ENCODE measurements at places on chromosomes 3 and 15. TPM values are rescaled to one million over a fixed set of nuclear protein-coding genes. Genes with fewer than 3 reads are reported as not detected.

DNA sequence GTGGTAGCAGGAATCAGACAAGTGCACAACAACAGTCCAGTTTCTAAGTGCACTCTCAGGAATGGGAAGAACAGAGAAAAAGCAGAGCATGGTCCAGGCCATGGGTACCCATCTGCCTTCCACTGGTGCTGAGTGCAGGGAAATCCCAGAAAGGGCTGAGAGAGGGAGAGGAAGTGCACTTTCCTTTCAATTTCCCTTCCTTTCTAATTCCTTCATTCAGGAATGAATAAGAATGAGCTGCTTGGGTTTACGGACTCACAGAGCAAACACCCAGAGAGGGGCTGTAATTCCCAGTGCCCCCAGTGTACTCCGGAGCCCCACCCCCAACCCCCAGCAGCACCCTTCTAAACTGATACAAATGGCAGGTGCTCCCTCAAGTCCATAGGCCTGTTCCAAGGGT lies 300.6 kb downstream of the FOXP1 start:
- H3K27me3 ChIP-seq: no peaks in the 10 kb centered on the region
- H3K4me1 ChIP-seq: no peaks in the 10 kb centered on the region
- no peak overlapping the region for H3K4me3 ChIP-seq
- no peak overlapping the region for H3K27ac ChIP-seq
- H3K36me3 ChIP-seq: no peaks in the 10 kb centered on the region

GRCh38 chr3:58719684-58720083 lies 53.1 kb upstream of the FAM3D start:
- H3K27ac ChIP-seq: no peak overlapping the region
- H3K4me3 ChIP-seq: no peak overlapping the region
- no peaks in the 10 kb centered on the region for H3K27me3 ChIP-seq
- peaks cover 29% of the 10 kb centered on the region for H3K4me1 ChIP-seq

DNA sequence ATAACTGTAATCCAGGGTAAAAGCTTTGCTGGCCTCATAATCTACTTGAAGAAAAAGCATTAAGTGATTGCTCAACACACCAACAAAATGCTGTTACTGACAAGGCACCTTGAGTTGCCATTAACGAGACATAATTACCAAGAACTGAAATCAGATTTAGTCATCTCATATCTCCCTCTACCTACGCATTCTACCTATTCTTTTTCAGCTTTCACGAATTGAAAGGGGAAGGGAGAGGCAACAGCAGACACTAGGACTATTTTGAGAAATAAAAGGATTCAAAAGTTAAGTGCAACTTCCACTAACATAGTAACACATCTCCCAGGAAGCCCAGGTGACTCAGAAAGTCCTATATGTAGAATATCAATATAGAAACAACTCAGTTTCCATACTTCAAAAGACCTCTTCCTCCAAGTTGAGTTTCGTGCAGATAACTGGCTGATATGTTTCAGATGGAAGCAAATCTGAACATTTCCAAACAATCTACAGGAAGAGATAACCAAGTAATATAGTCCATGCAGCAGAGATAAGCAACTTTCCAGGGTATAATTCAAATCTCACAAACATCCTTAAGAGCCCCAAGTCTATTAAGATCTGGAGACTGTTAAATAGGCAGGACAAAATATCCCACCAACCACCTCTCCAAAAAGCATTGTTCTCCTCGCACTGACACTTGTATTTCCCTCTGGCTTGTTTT lies 1.9 kb downstream of the OSBPL10 start:
- H3K4me1 ChIP-seq: peaks cover 14% of the 10 kb centered on the region
- no peaks in the 10 kb centered on the region for H3K36me3 ChIP-seq
- no peaks in the 10 kb centered on the region for H3K27me3 ChIP-seq
- no peak for DNase-seq
- no peak overlapping the region for H3K4me3 ChIP-seq

- H3K27ac ChIP-seq: no peak overlapping the region
- no peak for DNase-seq
- peaks cover 20% of the 10 kb centered on the region for H3K4me1 ChIP-seq
Measured at GRCh38 chr15:90141646-90142045, 39.4 kb upstream of the IDH2 start.

GRCh38 chr3:99393961-99394360 lies 244.4 kb upstream of the COL8A1 start:
- no peaks in the 10 kb centered on the region for H3K36me3 ChIP-seq
- no peak overlapping the region for H3K4me3 ChIP-seq
- no peak overlapping the region for H3K27ac ChIP-seq

GRCh38 chr15:28154283-28154682 lies 55.2 kb upstream of the OCA2 start:
- H3K4me3 ChIP-seq: no peak overlapping the region
- no peak overlapping the region for H3K27ac ChIP-seq
- H3K27me3 ChIP-seq: no peaks in the 10 kb centered on the region
- H3K36me3 ChIP-seq: peaks cover 11% of the 10 kb centered on the region
- H3K4me1 ChIP-seq: no peaks in the 10 kb centered on the region

GRCh38 chr3:87949189-87949878 lies 109.5 kb downstream of the CGGBP1 start:
- H3K4me1 ChIP-seq: no peaks in the 10 kb centered on the region
- DNase-seq: no peak
- H3K27ac ChIP-seq: no peak overlapping the region
- H3K36me3 ChIP-seq: no peaks in the 10 kb centered on the region
- H3K27me3 ChIP-seq: no peaks in the 10 kb centered on the region
- no peak overlapping the region for H3K4me3 ChIP-seq

TTC14 gene
- total RNA-seq: 42.8 TPM

GRCh38 chr3:69866988-69867720 lies 127.9 kb downstream of the MITF start:
- peak overlapping the region; percentile 54 for H3K4me3 ChIP-seq
- no peaks in the 10 kb centered on the region for H3K27me3 ChIP-seq
- no peaks in the 10 kb centered on the region for H3K36me3 ChIP-seq
- peaks cover 67% of the 10 kb centered on the region for H3K4me1 ChIP-seq

ZMYND10 gene
- total RNA-seq: not detected

- DNase-seq: no peak
- peaks cover 78% of the 10 kb centered on the region for H3K27me3 ChIP-seq
- H3K4me1 ChIP-seq: peaks cover 51% of the 10 kb centered on the region
- no peak overlapping the region for H3K27ac ChIP-seq
- no peak overlapping the region for H3K4me3 ChIP-seq
- no peaks in the 10 kb centered on the region for H3K36me3 ChIP-seq
Measured at GRCh38 chr3:169666076-169666375, 2.5 kb upstream of the MECOM start.

CKMT1A gene
- not detected for total RNA-seq

TPM1 gene
- 7,718 TPM for total RNA-seq

- no peaks in the 10 kb centered on the region for H3K27me3 ChIP-seq
- DNase-seq: no peak
- H3K4me3 ChIP-seq: no peak overlapping the region
- H3K4me1 ChIP-seq: no peaks in the 10 kb centered on the region
Measured at GRCh38 chr15:61449186-61449702, 220.1 kb upstream of the RORA start.

DNA sequence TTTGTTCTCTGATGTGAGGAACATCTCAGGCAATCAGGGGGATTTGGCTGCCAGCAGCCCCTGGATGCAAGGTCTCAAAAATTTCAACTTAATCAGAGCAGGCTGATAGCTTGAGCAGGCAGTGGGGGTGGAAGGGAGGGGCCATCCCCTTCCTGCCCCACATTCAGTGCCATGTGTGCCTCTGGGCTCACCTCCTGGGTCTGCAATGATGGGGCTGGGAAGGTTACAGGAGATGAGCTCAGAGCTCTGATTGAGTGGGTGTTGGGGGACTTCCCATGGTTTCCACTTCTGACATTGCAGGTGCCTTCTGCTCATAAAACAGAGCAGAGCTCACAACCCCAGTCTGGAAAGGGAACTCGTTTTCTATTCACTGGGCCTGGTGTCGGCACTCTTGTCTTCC lies 37.0 kb downstream of the PARP16 start:
- H3K36me3 ChIP-seq: peaks cover 5% of the 10 kb centered on the region
- no peak overlapping the region for H3K27ac ChIP-seq
- H3K27me3 ChIP-seq: no peaks in the 10 kb centered on the region
- DNase-seq: no peak

PRR20G gene
- total RNA-seq: not detected

STAB1 gene
- 127 TPM for total RNA-seq

JAGN1 gene
- total RNA-seq: 39.8 TPM

SPATA12 gene
- total RNA-seq: 0.13 TPM

SH2D7 gene
- total RNA-seq: not detected

ACAD11 gene
- total RNA-seq: 17.2 TPM

DNA sequence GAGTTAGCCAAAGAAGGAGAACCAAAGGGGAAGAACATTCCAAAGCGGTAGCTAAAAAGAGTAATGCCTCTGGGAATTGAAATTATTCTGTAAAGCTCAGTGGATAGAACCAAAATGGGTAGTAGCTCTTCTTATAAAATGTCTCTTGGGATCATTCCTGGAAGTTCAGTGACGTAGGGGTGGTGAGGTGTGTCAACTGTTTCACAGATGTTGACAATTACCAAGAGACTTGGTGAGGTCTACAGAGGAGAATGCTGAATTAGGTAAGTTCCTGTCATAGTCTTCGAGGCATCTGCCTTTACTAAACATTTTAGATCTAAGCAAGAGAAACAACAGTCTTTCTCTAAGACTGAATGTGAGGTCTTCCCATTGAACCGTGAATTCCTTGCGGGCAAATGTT lies 67.8 kb downstream of the TPRG1 start:
- H3K36me3 ChIP-seq: no peaks in the 10 kb centered on the region
- H3K4me1 ChIP-seq: no peaks in the 10 kb centered on the region

EBLN2 gene
- total RNA-seq: 1.0 TPM

CHRM5 gene
- not detected for total RNA-seq

DNA sequence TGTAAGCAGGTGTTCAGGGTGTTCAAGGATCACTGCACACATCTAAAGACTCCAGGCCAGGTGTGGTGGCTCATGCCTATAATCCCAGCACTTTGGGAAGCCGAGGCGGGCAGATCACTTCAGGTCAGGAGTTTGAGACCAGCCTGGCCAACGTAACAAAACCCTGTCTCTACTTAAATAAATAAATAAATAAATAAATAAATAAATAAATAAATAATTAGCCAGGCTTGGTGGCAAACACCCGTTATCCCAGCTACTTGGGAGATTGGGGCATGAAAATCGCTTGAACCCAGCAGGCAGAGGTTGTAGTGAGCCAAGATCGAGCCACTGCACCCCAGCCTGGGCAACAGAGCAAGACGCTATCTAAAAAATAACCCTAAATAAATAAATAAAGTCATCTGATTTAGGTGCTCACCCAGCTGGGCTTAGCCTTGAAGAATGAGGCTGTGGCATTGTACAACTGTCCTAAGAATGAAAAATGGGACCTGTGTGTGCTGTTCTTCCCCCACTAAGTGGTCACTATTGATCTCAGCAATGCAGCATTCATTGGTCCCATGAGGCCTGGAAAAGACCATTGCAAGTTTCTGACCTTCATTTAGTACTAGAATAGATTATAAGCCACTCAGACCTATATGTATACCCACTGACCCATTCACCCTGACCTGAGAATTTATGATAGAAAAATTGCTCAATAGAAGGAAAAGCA lies 82.8 kb upstream of the ABHD17C start:
- peak; percentile 34 for DNase-seq
- no peaks in the 10 kb centered on the region for H3K27me3 ChIP-seq
- H3K4me3 ChIP-seq: no peak overlapping the region
- H3K4me1 ChIP-seq: peaks cover 24% of the 10 kb centered on the region
- H3K36me3 ChIP-seq: no peaks in the 10 kb centered on the region

KCNAB1 gene
- total RNA-seq: 5.9 TPM

MEX3B gene
- 1.7 TPM for total RNA-seq

GRCh38 chr15:90126022-90126421 lies 23.8 kb upstream of the IDH2 start:
- no peak for DNase-seq
- H3K4me1 ChIP-seq: peaks cover 13% of the 10 kb centered on the region
- no peak overlapping the region for H3K27ac ChIP-seq
- H3K27me3 ChIP-seq: no peaks in the 10 kb centered on the region
- H3K4me3 ChIP-seq: no peak overlapping the region

DNA sequence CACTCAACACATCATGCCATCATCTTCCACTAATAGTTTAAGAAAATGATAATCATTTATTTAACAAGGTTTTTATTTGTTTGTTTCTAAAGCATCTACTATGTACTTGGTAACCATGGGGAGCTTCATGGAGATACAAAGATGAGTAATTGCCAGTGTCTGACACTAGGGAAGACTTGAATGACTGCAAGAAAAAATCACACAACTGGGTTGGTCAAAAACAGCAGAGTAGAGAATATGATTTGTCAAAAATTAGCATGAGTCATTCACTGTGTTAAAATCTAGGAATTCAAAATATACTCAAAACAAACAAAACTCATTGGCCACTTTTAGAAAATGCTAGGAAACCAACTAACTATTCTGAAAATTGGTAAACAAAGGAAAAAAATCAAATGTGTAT lies 6.3 kb downstream of the BNC1 start:
- H3K4me1 ChIP-seq: peaks cover 5% of the 10 kb centered on the region
- H3K4me3 ChIP-seq: no peak overlapping the region
- H3K36me3 ChIP-seq: no peaks in the 10 kb centered on the region
- peak; percentile 10 for DNase-seq
- H3K27me3 ChIP-seq: peaks cover 74% of the 10 kb centered on the region
- no peak overlapping the region for H3K27ac ChIP-seq

DNA sequence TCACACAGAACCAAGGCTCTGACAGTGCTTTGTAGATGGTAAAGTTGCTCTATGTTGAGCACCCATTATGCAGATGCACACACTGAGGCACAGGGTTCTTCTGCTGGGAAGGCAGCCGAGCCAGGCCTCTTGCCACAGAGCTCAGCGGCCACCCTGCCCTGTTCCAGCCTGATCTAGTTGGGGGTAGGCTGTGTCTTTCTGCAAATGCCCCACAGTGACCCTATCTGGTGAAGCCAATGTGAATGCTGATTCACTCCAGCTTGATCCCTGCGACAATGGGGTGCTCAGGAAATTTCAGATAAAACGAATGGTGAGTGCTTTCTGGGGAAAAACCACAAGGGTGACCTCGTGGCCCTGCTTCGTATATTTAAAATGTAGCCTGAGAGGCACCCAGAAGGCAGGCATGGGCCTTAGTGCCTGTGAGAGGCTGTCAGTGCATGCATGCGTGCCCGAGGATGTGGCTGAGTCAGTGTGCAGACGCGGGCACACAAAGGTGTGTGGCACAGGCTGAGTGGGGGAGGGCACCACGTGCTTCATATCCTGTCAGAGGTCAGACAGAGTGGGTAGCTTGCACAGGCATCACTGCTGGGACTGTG lies 85.7 kb downstream of the ATP2B2 start:
- DNase-seq: no peak
- no peaks in the 10 kb centered on the region for H3K4me1 ChIP-seq
- H3K36me3 ChIP-seq: no peaks in the 10 kb centered on the region
- no peak overlapping the region for H3K27ac ChIP-seq

- H3K4me3 ChIP-seq: no peak overlapping the region
- H3K27me3 ChIP-seq: no peaks in the 10 kb centered on the region
- no peak overlapping the region for H3K27ac ChIP-seq
Measured at GRCh38 chr3:31145062-31145461, 250.6 kb upstream of the GADL1 start.

CD200 gene
- total RNA-seq: 7.9 TPM

Data from esophagus muscularis mucosa (tissue), 4 donors.